A673 (cell line): ENCODE measurements at places on chromosomes 5 and 9.

DNA sequence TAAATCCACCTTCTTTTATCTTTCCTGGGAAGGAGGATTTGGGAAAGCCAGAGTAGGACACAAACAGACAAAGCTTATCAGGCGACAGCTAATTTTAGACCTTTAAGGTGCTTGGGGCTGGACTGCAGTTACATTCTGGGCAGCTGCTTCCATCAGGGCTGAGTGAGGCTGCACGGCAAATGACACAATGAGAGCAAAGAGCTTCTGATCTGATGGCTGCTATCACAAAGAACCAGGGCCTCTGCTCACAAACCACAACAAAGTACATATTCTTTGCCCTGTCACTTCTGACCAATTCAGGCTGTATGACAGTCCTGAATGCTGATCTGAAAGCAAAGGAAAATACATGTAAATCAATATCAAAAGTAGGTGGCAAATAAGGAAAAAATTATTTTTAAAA lies 93.1 kb downstream of the MRPS27 start:
- no peak for DNase-seq

DNA sequence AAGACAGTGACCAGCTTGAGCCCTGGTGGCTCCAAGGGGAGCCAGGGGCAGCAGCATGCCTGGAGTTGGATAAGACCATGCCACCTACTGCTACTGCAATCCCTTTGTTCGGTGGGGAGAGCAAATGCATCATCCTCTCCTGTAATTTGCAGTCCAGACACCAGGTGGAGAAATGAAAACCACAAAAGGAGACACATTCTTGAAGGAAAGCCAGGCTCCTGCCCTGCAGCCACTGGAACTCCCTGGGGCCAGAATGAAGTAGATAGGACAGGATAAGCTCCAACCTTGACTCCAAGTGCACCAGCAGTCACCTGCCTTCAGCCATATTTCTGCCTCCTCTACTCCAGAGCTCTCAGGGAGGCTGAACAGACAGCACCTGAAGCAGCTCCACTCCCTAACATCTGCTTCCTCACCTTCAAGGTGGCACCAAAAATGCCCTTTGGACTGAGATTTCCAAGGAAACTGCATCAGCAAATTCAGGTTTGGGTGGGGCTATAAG lies 65.1 kb upstream of the IQGAP2 start:
- peak; percentile 83 for DNase-seq

- no peak for DNase-seq
Observed at GRCh38 chr5:151038801-151039238, 18.4 kb downstream of the GPX3 start.

DNA sequence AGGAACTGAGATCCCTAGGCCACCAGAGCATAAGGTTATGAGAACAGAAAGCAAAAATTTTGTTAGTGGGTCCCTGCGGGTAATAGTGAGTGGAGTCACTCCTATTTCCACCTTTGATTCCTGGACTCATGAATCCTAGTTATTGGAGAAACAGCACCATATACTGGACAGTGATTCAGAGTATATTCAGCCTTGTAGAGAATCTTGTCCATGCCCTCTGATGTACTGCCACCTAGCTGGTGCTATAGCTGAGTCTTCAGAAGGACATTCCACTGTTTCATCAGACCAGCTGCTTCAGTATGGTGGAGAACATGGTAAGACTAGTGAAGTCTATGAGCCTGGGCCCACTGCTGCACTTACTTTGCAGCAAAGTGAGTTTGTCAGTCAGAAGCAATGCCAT lies 25.0 kb upstream of the ITGA2 start:
- no peak for DNase-seq

- no peak for DNase-seq
Observed at GRCh38 chr9:68497629-68498028, 43.1 kb downstream of the TMEM252 start.

DNA sequence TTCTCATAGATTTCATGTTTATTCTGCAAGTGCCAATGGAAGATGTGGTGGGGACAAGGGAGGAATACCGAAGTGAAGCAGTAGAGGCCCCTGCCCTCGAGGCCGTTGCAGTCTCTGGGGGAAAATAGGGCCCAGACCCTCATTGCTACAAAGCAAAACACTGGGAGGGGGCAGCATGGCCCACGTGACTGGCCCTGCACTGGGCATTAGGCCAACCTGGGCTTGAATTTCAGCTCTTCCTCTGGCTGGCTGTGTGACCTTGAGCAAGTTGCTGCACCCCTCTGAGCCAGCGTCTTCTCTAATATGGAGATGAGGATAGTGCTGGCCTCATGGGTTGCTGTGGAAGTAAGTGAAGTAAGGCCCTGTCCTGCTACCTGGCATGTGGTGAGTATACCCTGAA lies 709 bp upstream of the SYNPO start:
- DNase-seq = no peak

DNA sequence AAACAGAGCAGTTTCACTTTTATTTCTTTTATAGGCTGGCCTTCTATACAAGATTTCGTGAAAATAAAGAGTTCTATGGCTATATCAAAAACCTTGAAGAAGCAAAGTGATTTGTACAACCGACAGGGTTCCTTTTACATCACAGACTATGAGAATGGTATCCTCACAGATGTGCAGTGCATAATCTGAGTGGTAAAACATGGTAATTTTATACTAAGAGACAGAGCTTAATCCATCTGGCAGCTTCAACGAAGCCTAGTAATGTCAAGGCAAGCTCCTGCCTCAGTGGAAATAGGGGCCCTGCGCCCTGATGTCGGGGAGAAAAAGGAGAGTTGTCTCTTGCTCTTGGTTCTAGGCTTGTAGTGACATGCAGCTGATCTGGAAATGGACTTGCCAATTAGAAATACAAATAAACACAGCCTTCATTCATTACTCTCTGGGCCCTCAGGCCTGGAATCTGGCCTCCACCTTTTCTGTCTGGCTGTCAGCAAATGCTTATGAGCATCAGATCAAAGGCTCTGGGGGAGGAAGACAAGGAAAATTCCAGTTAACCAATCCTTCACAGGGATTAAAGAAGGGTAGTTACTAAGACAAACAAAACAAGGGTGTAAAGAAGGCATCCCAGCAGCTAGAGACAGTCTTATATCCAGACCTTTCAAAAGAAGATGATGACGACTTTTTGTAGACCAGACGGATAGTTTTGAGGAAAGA lies 33.6 kb upstream of the TRIM32 start:
- no peak for DNase-seq

- DNase-seq = peak; percentile 2
Observed at GRCh38 chr9:69249337-69249736, 75.3 kb downstream of the TJP2 start.

- DNase-seq = no peak
Observed at GRCh38 chr9:122143876-122144405, 15.6 kb downstream of the NDUFA8 start.

- DNase-seq = no peak
Observed at GRCh38 chr5:179355976-179356974, 11.0 kb upstream of the ADAMTS2 start.

DNA sequence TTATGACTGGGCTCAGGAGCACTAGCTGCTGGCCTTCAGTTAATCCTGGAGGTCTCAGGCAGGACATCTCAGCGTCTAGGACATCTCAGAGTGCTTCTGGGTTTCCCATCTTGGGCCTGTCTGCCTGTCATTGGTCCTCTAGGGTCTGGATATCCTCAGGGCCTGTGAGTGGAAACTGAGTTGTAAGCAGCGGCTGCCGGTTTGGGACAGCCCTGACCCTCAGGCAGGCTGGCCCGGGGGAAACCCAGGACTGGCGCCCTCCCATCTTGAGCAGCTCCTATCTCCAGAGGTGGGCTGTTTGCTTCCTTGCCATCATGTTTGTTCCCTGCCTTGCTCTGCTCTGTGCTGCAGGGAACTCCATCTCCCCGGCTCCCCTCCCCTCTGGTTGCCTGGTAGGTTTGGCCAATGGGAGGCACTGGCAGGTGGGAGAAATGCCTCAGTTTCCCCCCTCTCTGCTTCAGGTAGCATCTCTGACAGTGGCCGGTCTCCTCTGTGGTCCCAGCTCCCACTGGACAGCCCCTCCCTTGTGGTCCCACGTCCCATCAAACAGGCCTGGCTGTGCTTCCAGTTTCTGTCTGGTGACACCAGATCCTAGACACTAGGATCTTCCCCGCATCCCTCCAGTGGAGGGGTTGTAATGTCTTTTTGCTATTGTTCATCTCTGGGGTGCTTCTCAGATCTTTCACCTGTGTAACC lies 57.4 kb downstream of the ARHGEF37 start:
- DNase-seq = no peak

DNA sequence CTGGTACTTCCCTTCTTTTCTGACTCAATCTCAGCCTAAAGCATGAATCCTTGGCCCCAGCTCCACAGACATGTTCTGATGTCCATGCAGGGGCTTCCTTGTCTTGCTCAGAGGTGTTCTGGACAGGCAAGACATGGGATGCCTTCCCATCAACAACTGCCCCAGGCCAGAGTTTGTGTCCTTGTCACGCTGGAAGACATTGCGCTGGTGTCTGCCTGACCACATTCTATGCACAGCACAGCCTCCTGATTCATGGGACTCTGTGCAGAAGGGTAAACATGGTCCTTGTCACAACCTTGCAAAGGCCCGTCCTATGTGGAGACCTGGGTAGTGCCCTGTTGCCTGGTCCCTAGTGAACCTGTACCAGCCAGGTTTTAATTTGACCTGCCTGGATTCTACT lies 212.2 kb downstream of the FSTL4 start:
- no peak for DNase-seq

- no peak for DNase-seq
Observed at GRCh38 chr9:72306761-72307160, 58.2 kb downstream of the ZFAND5 start.

DNA sequence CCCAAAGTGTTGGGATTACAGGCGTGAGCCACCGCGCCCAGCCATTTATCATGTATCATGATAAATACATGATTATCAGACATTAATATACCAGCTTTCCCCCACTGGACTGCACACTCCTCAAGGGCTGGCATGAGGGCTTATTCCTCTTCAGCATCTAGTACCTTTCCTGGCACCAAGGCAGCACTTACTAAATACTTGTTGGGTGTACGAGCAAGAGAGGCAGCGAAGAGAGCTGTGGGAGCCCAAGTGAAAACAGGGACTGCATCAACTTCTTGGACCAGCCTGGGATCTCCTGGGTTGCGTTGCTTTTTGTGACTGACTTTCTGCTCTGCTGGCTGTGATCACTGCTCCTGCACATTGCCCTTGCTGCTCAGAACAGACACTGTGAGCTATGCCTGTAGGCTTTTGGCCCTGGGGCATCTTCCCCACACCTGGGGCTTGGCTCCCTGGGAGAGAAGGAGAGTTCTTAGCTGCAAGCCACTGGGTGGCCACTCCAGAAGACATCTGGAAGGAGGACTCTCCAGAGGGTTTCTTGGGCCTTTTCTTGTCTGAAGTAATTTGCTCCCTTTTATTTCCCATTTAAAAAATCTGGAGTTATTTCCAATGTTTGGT lies 224.3 kb downstream of the NR3C1 start:
- DNase-seq = no peak

- peak; percentile 88 for DNase-seq
Observed at GRCh38 chr5:1633605-1634336, 110.0 kb upstream of the LPCAT1 start.
